ENCODE measurements at places on chromosomes 16 and 17. TPM values are rescaled to one million over a fixed set of nuclear protein-coding genes. Genes with fewer than 3 reads are reported as not detected.

The COX6A2 gene
- total RNA-seq, result not detected

The STAC2 gene
- not detected for total RNA-seq

The TMEM219 gene
- total RNA-seq, result 50.8 TPM

The PIK3R5 gene
- 34.2 TPM for total RNA-seq

The IRF8 gene
- total RNA-seq, result 248 TPM

The NACA2 gene
- not detected for total RNA-seq

The CPNE7 gene
- total RNA-seq, result 2.7 TPM

The PPM1D gene
- total RNA-seq, result 13.3 TPM

The TMEM11 gene
- total RNA-seq, result 22.2 TPM

The ADAP2 gene
- total RNA-seq, result 16.0 TPM

The TNFRSF13B gene
- total RNA-seq, result 316 TPM

The TMEM92 gene
- not detected for total RNA-seq

The TMEM170A gene
- total RNA-seq, result 25.3 TPM

The PRDM7 gene
- not detected for total RNA-seq

The TSPAN10 gene
- 0.95 TPM for total RNA-seq

The PRAC2 gene
- not detected for total RNA-seq

The TCF25 gene
- 256 TPM for total RNA-seq

The CSH1 gene
- total RNA-seq, result not detected

The TMUB2 gene
- 32.3 TPM for total RNA-seq

The ARMC7 gene
- 15.4 TPM for total RNA-seq

The CD7 gene
- total RNA-seq, result 0.42 TPM

The SYCE1L gene
- total RNA-seq, result 5.1 TPM

The KRT31 gene
- not detected for total RNA-seq

The CD300LB gene
- not detected for total RNA-seq

The CIBAR2 gene
- total RNA-seq, result not detected

The RPH3AL gene
- 5.2 TPM for total RNA-seq

The ZNF785 gene
- 20.0 TPM for total RNA-seq

The ATAD5 gene
- 8.7 TPM for total RNA-seq

The PSMD12 gene
- total RNA-seq, result 47.3 TPM

The NHERF1 gene
- total RNA-seq, result 34.5 TPM

The OTOP2 gene
- total RNA-seq, result not detected

The CES5A gene
- not detected for total RNA-seq

The GRAP gene
- total RNA-seq, result 31.5 TPM

The AATK gene
- 0.27 TPM for total RNA-seq

The TOP2A gene
- total RNA-seq, result 5.3 TPM

The NLRC3 gene
- total RNA-seq, result 18.5 TPM

The ZNF750 gene
- not detected for total RNA-seq
